Brain pericyte (primary cell): ENCODE measurements at places on chromosomes 5 and 9.

DNA sequence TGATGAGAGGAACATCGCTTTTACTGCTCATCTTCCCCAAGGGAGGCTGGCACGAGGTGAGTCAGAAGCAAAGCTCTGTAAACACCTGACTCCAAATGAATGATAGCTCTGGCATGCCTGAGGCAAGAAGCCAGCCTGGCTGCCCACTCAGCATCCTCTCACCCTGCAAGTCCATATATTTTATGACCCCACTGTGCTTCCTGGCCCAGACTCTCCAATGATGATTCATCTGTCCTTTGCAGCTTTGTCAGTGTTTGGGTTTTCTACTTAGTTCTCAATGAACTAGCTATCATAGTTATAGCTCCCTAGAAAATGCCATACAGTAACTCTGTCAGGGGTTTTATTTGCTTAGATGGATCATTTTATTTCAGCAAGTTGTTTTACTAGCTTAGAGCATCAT lies 52.1 kb upstream of the FSTL4 start:
- DNase-seq = no peak

GRCh38 chr9:120710110-120710981 lies 3.9 kb downstream of the MEGF9 start:
- no peak for DNase-seq

- DNase-seq = no peak
These were observed 3.2 kb upstream of the RAI14 start for GRCh38 chr5:34652914-34653313.

GRCh38 chr5:74853256-74853655 lies 12.9 kb downstream of the FAM169A start:
- DNase-seq = no peak

- DNase-seq = no peak
These were observed 247.4 kb upstream of the RASA1 start for GRCh38 chr5:87020099-87020934.

DNA sequence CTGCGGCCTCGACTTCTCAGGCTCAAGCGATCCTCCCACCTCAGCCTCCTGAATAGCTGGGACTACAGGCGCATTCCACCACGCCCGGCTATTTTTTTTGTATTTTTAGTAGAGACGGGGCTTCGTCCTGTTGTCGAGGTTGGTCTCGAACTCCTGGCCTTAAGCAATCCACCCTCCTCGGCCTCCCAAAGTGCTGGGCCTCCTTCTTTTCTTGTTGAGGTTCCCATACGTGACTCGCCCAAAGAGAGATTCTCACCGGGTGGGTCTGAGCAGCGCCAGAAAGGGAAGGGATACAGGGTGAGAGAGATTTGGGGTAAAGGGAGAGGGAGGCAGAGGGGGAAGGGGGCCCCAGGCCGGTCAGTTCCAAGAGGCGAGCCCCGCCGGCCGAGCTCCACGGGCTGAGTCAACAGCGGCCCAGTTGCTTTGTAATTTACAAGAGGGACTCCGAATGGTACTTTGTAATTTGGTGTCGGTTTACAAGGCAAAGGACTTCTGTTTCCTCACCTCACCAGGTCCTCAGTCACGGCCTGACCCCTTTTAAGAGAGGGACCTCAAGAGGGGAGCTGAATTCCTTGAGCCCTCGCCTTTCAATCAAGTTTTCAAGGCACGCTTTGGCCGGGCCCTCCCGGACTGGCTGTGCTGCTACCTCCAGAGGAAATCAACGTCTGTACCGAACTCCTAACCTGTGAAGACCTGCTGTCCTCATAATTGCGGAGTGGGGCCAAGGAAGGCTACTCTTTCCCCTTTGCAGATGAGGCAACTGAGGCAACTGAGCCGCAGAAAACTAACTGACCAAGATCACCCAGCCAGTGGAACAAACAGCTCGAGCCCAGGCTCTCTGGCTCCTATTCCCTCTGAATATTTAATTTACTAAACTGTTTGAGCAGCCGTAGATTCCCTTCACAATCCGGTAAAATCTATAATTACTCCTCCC lies 3.3 kb upstream of the DMRT2 start:
- DNase-seq = no peak

DNA sequence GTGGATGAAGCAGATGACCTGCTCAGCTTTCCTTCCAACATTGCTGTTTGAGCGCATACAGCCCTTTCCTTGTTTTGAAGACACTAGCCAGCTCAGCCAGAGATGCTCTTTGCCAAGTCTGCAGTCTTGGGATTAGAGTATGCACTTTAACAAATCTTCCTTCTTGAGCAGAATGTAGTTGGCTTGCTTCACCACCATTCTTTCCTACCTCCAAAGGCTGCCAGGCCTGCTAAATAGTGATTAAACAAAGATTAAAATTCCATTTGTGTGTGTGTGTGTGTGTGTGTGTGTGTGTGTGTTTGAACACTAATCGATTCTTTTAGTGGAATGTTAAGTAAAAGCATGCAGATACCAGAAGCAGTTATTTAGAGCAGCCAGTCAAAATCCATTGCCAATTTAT lies 97.6 kb downstream of the GALNT10 start:
- no peak for DNase-seq

- no peak for DNase-seq
These were observed 129.3 kb upstream of the EPB41L4A start for GRCh38 chr5:112548246-112548881.

DNA sequence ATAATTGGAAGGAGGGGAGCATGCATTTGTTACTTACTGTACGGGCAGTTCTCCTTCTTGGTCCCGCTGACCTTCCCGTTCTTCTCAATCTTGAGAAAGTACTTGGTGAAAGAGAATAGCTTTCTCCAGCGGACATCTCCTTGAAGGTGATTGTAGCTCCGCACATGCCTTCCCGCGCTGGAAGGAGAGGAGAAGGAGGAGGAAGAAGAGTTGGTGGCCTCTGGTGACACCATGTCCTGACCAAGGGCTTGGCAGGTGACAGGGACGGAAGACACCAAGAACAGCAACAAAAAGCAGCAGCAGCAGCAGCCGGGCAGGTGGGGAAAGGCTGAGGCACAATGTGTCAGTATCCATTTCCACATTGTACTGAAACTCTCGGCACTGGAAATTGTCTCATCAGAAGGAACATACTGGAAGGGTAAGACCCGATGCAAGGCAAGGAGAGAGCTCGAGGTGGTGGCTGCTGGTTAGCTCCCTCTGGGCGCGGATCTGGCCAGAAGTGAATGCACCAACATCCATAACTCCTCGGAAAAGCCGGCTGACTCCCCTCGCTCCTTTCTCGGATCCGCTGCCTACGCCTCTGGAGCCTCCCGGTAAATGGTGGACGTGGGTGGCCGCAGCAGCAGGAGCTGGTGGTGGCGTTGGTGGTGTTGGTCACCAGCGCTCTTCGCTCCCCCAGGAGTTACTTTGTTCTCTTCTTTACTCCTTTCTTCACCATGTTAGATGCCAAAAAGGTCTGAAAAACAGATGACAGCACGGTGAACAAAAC lies 715 bp downstream of the FGF10 start:
- DNase-seq = no peak

DNA sequence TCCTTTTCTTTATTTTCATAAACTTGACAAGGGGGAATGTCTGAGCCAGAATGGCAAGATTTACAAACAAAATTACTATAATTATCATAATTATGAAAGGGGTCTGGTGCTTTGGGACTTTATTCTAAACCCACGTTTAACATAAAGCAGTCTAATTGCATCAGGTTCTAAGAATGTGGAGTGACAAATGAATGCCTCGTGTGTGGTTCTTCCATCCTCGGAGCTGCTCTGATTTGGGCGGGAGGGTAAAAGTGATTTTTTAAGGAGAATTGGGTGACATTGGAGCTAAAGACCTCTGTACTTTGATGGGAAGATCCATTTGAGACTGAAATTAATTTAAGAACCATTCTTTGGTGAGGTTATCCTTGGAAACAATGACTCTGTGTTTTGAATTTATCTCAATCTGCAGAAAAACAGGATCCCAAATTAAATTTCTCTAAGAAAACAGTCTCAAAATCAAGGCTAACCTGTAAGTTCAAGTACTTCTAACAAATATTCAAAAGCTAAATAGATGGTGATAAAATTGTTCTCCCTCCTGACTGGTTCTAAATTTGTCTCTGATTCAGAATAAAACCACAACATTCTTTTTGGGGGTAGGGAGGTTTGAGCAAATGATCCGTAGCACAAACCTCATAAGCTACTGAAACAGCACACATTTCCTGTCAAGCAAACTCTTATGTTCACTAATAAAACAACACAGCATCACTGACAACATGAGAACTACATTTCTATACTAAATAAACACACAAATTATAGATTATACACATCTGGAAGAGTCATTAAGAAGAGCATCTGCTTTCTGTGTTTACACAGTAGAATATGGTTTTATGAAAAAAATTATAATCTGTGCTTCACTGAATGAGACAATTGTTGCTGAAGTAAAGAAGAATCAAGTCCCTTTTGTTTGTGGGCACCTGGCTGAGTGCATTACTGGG lies 85.5 kb downstream of the DCP2 start:
- DNase-seq = no peak

DNA sequence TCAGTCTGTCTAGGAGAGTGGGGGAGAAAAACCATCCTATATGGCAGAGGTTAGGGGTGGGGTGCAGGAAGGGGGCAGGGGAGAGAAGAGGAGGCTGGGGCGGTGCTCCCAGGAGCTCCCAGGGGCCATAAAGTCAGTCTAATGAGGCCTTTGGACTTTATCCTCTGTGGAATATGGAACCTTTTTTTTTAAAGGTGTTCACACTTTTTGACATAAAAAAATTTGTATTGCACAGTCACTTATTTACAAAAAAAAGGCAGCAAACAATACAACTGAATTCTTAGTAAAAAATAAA lies 51.9 kb upstream of the SYNPO start:
- no peak for DNase-seq

DNA sequence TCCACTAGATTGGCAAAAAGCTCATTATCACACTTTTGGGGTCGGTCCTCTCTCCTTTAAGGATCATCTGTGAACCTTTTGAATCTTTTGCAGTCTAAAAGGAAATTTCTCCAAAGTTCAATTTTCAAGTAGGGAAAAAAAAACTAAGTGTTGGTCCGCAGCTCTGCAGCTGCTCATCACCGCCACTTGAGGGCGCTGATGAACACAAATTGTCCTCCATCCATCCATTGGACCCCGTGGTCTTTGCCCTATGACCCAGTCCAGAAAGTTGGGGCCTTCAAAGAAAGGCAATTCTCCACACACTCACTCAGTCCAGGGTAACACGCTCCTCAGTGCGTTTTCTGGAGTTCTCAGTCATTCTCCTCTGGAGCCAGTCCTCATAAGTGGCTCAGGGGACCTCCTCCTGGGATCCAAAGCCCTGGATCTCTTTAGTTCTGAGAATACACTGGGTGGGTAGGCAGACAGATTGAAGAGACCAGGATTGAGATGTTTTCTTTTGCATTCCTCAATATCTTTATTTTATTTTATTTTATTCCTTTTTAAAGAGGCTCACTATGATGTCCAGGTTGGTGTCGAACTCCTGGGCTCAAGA lies 63.6 kb upstream of the SLC28A3 start:
- no peak for DNase-seq

DNA sequence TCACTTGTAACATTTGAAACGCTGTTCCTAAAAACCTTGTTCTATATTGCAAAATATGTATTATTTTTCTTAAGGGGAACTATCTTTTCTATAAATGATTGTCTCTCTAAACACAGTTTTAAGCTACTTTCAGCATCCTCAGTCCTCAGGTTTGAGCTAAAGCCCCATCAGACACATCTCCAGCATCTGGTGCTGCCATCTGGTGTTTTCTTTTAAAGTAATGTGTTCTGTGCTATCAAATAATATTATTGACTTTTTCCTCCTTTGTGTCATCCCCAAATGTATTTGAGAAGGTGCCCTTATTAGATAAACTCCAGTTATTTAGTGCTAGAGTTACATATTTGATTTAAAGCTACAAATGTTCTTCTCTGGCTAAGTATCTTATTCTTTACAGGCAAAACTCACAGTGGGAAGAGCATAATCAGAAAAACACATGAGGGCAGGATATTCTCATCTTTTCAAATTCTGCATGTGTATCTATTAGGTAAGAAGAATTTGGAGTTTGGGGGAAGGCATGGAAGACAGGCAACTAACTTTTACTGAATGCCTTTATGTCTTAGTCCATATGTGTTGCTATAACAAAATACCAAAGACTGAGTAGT lies 27.5 kb downstream of the ZNF474 start:
- DNase-seq = no peak

- DNase-seq = no peak
These were observed 12.3 kb downstream of the F2RL1 start for GRCh38 chr5:76831110-76831452.

- DNase-seq = no peak
These were observed 81.6 kb upstream of the ANKH start for GRCh38 chr5:14953075-14953607.

DNA sequence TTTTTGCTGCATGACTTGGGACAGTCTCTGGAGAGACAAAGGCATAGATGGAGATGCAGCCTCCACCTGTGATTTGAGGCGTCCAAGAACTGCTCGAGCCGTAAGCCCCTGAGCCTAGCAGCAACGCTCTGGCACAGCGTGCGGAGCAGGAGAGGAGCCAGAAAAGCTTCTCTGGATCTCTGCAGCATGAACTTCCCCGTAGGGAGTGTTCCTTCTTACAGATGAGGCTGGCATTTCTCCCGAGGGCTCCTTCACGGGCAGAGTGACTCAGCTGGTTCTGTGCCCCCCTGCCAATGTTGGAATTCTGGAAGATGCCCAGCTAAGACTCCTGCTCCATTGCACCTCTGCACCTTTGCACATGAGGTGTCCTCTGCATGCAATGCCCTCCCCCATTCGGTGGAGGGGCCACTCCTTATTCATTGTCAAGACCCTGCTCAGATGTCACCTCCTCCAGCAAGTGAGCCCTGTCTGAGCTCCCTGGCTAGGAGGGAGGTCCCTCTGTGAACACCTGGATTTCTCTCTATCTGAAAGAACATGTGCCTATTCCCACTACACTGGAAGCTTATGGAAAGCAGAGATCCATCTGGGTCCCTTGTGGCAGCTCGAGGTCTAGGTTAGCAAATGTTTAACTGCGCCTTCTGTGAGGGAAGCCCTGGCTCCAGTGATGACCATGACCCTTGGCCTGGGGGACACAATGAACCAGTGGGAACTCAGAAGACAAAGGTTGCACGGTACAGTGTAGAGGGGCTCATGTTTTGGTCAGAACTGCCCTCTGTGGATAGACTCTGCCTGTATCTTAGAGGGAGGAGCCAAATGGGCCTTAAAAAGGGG lies 39.6 kb downstream of the SH3PXD2B start:
- DNase-seq = no peak

GRCh38 chr5:124162767-124163532 lies 583.5 kb downstream of the ZNF608 start:
- no peak for DNase-seq

GRCh38 chr5:55234121-55234700 lies 803 bp upstream of the CCNO start:
- no peak for DNase-seq

DNA sequence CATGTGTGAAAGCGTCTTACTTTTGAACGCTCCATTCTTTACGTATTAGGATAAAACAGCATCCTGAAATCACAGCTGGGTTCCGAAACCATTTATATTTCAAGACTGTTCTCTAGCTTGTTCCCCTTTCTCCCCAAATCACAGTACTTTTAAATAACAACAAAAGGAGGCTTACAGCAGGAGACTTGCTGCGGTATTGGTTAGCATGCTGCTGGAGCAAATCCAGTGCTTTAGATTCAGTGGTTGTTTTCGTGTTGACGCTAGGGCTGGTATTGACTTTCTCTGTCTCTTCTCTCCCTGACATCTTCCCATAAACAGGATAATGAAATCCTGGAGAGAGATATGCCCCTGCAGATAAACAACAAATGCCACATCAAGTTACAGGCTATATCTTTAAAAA lies 103.1 kb downstream of the ZNF608 start:
- DNase-seq = no peak
